CD14-positive monocyte (primary cell): ENCODE measurements at places on chromosomes 12 and 14. TPM values are rescaled to one million over a fixed set of nuclear protein-coding genes. Genes with fewer than 3 reads are reported as not detected.
A peak's percentile ranks its signal among the peaks of the same experiment; 100 is the strongest.

DNA sequence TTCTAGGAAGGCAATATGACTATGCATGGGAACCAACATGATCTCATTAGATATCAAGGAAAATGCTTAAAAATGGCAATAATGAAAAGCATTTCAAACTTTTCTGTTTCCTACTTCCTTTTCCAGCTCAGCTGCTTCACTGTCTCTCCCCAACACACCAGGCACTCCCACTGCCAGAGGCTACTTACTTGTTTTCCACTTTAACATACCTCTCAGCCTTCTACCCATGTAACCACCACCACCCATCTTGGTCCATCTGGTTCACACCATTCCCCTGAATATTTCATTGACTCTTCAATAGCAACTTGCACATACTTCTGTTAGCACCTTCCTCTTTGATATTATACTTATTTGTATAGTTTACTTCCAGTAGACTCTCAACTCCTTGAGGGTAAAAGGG, 168.3 kb upstream of the NPAS3 start:
- no peaks in the 10 kb centered on the region for H3K36me3 ChIP-seq
- H3K4me1 ChIP-seq = no peaks in the 10 kb centered on the region
- no peak overlapping the region for H3K27ac ChIP-seq
- no peaks in the 10 kb centered on the region for H3K27me3 ChIP-seq
- H3K4me3 ChIP-seq = no peak overlapping the region
- no peak for DNase-seq

DNA sequence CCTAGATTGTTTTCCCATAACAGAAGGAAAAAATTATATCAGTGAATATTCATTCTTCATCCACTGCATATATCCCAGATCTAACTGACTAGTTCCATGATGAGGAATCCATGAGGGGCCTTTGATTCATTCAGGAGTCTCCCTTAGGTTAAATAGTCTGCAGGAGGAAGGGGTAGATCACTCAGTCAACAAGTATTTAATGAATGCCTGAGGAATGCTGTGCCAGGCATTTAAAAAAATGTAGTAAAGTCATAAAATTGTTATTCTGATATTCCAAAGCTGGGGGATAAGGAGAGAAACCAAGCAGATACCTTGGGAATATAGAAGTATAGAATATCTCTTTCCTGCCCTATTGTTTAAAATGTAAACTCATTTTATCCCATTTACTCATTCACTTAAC, 216.2 kb upstream of the CAND1 start:
- no peaks in the 10 kb centered on the region for H3K4me1 ChIP-seq
- no peaks in the 10 kb centered on the region for H3K27me3 ChIP-seq
- no peak overlapping the region for H3K4me3 ChIP-seq
- H3K36me3 ChIP-seq = no peaks in the 10 kb centered on the region
- H3K27ac ChIP-seq = no peak overlapping the region
- no peak for DNase-seq

DNA sequence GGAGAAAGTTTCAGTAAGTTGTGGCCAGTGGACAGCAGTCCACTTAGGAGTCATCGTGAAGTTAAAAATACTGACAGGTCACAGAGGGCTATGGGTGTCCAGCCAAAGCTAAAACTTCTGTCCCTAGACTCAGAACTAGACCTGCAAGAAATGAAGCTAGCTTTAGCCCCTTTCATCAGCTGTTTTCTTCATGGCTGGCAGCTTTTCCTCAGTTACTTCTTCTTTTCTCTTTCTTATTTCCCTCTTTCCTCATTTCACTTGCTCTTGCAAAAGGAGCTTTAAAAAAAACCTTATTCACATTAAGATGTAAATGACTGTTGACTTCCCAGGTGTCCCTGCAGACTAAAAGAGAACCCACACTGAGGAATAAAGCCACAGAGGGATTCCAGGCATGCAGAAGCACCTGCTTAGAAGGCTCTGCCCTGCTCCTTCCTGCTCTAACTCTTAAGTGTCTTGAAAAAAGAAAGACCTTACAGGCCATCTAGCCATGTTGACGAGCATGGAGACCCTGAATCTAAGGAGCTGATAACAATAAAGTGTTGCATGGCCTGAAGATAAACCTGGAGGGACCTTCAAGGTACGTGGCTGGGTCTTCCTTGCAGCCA, 69.7 kb upstream of the CCND2 start:
- H3K36me3 ChIP-seq = no peaks in the 10 kb centered on the region
- H3K4me3 ChIP-seq = no peak overlapping the region
- peak; percentile 40 for DNase-seq
- H3K27ac ChIP-seq = no peak overlapping the region
- peaks cover 35% of the 10 kb centered on the region for H3K4me1 ChIP-seq

DNA sequence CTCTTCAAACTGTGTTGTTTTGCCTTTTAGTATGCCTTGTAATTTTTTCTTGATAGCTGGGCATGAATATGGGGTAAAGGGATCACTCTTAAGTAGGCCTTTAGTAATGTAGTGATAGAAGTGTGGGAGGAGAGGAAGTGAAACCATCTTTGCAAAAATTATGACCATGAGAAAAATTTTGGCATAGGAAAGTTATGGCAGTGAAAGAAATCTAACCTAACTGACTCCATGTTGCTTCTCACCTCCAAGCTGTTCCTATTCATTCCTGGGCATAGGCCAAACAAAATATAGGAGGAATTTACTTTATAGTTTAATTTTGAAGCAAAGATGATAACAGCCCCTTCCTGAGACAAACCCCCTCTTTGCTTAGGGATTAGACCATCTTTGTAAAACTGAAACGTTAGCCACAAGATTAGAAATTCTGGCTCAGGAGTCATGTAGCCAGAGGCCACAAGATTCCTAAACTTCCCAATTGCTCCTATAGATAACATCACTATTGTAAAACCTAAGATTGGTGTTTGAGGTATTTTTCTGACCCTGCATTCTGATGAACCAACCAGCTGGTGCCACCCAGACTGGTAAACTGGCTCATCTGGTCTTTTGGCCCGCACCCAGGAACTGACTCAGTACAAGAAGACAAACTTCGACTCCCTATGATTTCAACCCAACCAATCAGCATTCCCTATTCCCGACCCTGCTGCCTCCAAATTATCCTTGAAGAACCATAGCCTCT, 45.8 kb downstream of the CRADD start:
- H3K36me3 ChIP-seq = no peaks in the 10 kb centered on the region
- H3K27ac ChIP-seq = no peak overlapping the region
- H3K4me1 ChIP-seq = no peaks in the 10 kb centered on the region
- no peak overlapping the region for H3K4me3 ChIP-seq
- DNase-seq = no peak

The FITM1 gene
- 2.1 TPM in 2 replicates for polyA plus RNA-seq

- no peak overlapping the region for H3K27ac ChIP-seq
- H3K4me3 ChIP-seq = no peak overlapping the region
- no peaks in the 10 kb centered on the region for H3K4me1 ChIP-seq
- no peaks in the 10 kb centered on the region for H3K27me3 ChIP-seq
- DNase-seq = no peak
These were observed 143.7 kb downstream of the PIWIL1 start for GRCh38 chr12:130481392-130481879.
